NCI-H187 (cell line): ENCODE measurements at places on chromosomes 11 and 22.

- no peak for DNase-seq
Observed at GRCh38 chr11:117827521-117828511, 3.3 kb upstream of the FXYD2 start.

DNA sequence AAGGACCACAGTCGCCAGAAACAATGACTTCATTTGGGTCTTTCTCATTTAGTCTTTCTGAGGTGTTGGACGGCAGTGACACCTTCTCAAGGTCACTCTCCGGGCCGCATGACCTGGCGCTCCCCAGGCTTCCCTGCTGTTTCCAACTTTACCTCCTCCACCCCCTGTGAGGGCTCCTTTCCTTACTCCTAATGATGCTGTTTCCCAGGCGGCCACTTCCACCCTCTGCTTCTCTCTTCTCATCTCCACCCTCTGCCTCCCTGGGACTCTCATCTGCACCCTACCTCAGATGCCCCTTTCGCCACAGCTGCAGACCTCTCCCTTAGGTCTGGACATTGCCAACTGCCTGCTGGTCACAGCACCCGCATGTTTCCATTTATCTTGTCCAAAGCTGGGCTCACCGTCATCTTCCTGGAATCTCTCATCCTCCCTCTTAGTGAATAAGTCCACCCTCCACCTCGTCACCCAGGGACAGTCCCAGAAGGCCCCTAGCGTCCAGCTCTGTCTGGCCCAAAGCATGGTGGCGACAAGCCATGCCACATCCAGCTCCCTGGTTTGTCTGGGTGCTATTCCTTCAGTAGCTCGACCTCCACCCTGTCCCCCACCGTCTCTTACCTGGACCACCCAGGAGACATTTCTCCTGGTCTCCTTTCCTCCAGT lies 113.8 kb downstream of the BUD13 start:
- DNase-seq: no peak

DNA sequence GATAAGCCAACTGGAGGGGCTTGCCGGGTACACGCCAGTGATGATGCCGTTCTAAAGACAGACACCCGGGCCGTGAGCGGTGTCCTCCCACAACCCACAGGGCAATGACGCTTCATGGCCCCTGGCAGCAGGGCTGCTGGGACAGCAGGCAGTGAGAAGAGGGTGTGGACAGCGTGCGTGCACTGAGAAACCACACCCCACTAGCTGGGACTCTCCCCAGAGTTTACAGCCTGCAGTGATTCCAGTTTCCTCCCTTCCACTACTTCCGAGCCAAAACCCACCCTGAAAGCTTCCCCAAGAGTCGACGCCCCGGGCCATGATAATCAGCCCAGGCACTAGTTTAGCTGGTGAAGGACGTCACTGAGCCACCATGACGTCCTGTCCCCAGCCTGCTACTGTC lies 29.2 kb downstream of the CPT1A start:
- no peak for DNase-seq

- DNase-seq: no peak
Observed at GRCh38 chr11:119635776-119636175, 93.2 kb downstream of the NECTIN1 start.

GRCh38 chr22:46971099-46971763 lies 208.8 kb downstream of the TBC1D22A start:
- no peak for DNase-seq

DNA sequence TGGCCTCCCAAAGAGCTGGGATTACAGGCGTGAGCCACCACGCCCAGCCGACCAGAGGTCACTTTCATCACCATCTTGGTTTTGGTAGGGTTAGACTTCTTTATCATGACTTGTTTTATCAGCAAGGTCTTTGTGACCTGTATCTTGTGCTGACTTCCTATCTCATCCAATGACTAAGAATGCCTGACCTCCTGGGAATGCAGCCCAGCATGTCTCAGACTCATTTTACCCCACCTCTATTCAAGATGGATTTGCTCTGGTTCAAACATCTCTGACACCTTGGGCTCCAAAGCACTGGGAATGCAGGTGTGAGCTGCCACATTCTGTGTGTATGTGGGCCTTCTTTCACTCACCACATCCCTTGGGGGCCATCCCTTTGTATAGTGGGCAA lies 5.1 kb upstream of the TALDO1 start:
- no peak for DNase-seq

DNA sequence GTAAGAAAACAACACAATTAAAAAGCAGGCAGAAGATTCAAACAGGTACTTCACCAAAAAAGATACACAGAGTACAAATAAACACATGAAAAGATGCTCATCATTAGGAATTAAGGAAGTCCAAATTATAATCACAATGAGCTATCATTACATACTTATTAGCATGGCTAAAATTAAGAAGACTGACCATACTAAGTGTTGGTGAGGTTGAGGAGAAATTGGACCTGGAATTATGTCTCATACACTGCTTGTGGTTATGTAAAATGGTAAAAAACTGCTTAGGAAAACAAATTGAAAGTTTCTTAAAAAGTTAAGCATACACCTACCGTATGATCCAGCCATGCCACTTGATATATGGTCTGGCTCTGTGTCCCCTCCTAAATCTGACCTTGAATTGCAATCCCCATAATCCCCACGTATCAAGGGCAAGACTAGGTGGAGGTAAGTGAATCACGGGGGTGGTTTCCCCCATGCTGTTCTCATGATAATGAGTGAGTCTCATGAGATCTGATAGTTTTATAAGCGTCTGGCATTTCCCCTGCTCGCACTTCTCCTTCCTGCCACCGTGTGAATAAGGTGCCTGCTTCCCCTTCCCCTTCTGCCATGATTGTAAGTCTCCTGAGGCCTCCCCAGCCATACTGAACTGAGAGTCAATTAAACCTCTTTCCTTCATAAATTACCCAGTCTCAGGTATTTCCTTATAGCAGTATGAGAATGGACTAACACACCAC lies 4.8 kb downstream of the SAAL1 start:
- no peak for DNase-seq

DNA sequence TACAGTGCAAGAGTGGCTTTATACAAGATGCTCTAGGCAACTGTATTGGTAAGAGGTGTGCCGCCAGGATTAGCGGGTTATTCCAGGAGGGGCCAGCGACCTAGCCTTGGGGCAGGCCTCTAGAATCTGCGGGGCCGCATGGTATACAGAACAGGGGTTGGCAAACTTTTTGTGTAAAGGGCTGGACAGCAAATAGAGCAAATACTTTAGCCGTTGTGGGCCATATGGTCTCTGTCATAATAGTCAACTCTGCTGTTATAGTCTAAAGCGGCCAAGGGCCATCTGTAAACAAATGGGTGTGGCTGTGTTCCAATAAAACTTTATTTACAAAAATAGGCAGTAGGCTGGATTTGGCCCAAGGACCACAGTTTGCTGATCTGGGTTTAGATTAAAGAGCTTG lies 32.6 kb downstream of the FBLN1 start:
- no peak for DNase-seq

GRCh38 chr11:61406067-61406466 lies 13.7 kb downstream of the TMEM216 start:
- DNase-seq: no peak

GRCh38 chr22:16968218-16968595 lies 39.8 kb downstream of the GAB4 start:
- DNase-seq: no peak

DNA sequence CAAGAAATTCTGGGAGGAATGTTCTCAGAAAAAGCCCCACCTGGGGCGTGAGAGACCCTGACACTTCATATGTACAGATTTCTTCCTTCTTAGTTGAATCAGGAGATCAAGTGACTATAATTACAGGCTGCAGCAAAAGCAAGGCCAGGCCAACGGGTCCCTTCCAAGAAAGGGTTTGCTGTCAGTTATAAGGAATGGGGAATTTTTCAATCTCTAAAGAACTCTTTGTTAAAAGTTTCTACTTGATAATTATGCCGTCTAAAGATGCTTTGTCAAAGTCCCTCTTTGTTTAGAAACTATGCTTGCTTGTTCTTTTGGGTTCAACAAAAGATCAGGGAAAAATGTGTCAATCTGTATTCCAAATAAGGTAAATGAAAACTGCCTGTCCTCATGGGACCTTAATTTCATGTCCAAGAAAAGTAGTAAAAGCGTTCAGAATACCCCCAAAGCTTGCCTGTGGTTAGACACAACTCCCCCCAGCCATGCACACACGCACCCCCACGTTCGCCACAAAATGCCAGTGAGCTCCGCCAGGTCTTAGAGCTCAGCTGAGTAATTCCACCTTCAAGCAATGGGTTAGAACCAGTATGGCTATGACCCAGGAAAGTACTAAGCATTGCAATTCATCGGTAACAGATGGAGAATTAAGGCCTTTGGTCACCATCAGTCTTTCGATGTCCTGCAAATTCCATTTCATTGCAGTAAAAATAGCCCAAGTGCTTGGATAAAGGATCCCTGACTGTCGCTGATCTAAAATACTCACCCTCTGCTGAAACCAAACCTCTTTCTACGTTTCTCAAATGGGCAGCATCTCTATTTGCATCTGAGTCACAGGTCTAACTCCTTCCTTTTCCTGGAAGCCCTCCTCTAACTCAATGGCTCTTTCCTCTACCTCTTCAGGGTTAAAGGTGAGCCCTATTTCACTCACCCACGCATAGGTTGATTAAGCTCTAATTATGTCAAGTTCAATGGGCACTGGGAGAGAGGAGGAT lies 419.2 kb upstream of the SYN3 start:
- DNase-seq: no peak

GRCh38 chr22:36028646-36029405 lies at the start of gene RBFOX2:
RBFOX2 (minus strand) TSS chr22:36028824; CDS start chr22:36028425, 399 bp downstream.
- DNase-seq: peak; percentile 83

- DNase-seq: no peak
Observed at GRCh38 chr11:82995754-82996398, 75.8 kb downstream of the RAB30 start.

GRCh38 chr11:65051398-65051858 lies 6.9 kb downstream of the NAALADL1 start:
- no peak for DNase-seq

DNA sequence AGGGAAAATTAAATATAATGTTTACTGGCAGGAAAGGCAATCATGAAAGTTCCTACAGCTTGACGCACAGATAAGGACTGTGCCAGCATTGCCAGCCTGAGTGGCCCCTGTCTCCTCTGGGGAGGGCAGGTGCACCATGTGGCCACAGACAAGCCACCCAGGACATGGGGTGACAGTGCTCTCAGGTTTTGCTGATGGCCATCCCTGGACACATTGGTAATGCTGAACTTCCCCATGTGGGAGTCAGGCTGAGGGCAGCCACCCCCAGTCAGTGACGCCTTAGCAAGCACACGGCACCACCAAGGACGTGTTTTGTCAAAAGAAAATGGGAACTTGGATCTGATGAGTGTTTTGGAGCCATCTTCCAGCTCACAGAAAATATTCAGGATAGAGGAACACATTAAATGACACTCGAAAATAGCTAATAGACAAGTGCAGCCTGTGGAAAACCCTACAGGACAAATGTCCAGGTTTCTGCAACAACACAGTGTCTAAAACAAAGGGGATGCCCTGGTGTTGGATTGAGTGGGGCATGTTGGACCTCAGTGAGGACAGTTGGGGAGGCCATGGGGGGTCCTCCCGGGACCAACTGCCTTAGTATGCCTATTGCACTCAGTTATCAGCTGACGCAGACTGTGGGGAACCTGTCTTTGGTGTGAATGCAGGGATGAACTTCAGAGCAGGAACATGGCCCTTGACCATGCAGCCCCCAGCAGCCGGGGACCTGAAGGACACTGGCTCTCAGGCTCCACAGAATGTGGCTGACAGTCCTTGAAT lies 1450.5 kb downstream of the BRD1 start:
- DNase-seq: no peak

DNA sequence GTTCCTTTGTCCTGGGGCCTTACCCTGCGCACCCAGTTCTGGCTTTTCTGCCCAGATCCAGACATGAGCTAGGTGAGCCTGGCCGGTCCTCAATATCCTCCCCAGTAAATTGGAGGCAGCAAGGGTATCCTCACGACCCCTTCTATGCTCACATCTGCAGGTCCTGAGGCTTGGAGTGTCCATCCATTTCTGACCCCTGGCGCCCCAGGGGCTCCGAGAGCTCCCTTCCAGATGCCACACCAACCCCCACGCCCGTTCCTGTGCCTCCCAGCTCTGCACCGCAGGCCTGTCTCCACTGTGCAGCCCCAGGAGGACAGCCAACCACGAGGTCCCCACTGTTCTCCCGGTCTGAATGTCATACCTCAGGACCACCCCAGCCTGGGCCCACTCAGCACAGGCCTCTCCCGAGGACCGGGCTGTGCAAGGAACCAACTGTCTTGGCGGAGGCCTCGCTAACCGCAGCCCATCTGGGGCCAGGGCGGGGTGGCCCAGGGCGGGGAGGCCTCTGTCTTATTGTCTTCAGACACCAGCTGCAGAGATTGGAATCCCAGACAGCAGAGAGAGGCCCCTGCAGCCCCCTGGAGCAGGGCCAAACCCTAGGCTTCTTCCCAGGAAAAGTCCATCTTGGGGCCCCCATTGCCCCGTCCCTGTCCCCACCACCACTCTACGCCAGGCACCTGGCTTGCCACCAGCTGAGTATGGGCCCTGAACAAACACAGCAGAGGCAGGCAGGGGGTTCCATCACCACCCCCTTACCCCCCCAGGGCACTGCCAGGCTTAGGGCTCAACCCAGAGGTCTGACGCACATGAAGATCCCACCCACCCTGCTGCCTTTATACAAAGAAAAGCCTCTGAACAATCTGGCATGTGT lies 39.3 kb downstream of the ALX4 start:
- no peak for DNase-seq

GRCh38 chr22:25758316-25758715 lies 16.3 kb downstream of the MYO18B start:
- DNase-seq: no peak

DNA sequence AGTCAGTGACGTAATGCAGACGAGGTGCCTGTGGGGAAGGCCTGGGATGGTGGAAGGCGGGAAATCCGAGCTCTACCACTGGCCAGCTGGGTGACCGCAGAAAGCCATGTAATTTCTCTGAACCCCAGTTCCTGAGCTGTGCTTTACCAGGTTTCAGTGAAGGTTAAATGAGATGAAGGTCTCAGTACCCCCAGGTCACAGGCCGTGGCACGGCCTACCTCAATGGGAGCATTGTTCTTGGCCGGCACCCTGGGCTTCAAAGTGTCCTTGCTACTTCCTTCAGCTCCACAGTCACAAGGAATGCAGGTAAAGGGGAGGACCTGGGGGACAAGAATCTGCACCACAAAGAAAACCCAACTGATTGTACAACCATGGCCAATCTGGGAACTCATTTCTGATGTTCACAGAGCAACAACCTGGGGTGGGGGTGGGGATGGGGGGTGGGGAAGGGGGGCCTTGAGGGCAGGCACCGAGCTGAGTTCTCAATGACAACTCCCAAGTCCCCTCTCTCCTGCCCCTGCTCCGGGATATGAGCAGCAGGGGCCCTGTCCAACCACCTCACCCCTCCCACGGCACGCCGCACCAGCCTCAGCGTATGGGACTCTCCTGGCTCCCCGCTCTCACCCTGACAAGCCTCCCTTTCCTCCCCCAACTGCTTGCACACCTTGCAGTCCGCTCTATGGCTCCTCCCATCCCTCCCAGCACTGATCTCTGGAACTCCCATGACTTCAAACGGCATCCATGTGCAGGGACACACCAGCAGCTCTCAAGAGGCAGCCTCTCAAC lies 59.1 kb upstream of the ARFGAP3 start:
- DNase-seq: no peak

GRCh38 chr11:121634889-121635288 lies 182.1 kb upstream of the SORL1-AS1 start:
- no peak for DNase-seq
